ENCODE measurements at places on chromosomes 12 and 14.

GRCh38 chr14:86055512-86056075, 525.6 kb downstream of the FLRT2 start:
- no peak for DNase-seq

DNA sequence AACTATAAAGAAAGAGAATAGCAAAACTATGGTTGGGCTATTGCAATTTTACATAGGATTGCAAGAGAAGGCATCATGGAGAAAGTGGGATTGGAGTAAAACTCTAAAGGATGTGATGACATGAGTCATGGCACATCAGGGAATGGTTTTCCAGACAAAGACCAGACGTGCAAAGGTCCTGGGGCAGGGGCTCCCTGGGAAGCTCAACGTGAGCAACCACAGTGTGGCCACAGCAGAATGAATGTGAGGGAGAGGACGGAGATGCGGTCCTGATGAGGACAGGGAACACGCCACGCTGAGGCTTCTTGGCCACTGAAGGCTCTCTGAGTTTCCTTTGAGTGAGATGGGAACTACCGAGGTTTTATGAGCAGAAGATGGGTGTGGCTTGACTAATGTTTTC, 38.2 kb downstream of the FZD10 start:
- DNase-seq: no peak

GRCh38 chr12:53211476-53212381, 4.7 kb upstream of the ITGB7 start:
- DNase-seq: no peak

- no peak for DNase-seq
Measured at GRCh38 chr12:26939192-26939832, 1.0 kb downstream of the FGFR1OP2 start.

- DNase-seq: no peak
Measured at GRCh38 chr14:54650331-54650958, 83.5 kb downstream of the SAMD4A start.
